Astrocyte of the spinal cord (primary cell): ENCODE measurements at places on chromosomes 3 and 15.
A peak's percentile ranks its signal among the peaks of the same experiment; 100 is the strongest.

GRCh38 chr3:32076566-32076965 is 29.9 kb upstream of the GPD1L start:
- DNase-seq = peak; percentile 43

- DNase-seq = no peak
Measured at GRCh38 chr3:45787551-45787950, 8.8 kb downstream of the SLC6A20 start.

DNA sequence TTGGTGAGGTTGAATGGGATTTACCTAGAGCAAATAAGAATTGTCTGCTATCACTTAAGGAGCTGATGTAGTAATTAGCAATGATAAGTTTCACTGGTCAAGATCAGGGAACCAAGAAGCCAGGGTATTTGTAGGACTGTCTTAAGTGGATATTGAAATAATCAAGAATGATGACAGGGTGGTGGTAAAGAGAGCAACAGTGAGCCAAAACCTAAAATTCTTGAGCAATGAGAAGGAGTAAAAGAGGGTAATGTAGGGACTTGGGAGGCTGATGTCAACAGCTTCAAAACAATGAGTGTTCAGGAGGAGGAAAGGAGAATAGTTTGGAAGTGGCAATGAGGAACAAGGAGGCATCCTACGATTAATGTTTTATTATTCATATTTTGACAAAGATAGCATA is 31.5 kb upstream of the SLC2A2 start:
- peak; percentile 45 for DNase-seq

GRCh38 chr15:80041494-80042253 is 17.8 kb upstream of the ZFAND6 start:
- no peak for DNase-seq

DNA sequence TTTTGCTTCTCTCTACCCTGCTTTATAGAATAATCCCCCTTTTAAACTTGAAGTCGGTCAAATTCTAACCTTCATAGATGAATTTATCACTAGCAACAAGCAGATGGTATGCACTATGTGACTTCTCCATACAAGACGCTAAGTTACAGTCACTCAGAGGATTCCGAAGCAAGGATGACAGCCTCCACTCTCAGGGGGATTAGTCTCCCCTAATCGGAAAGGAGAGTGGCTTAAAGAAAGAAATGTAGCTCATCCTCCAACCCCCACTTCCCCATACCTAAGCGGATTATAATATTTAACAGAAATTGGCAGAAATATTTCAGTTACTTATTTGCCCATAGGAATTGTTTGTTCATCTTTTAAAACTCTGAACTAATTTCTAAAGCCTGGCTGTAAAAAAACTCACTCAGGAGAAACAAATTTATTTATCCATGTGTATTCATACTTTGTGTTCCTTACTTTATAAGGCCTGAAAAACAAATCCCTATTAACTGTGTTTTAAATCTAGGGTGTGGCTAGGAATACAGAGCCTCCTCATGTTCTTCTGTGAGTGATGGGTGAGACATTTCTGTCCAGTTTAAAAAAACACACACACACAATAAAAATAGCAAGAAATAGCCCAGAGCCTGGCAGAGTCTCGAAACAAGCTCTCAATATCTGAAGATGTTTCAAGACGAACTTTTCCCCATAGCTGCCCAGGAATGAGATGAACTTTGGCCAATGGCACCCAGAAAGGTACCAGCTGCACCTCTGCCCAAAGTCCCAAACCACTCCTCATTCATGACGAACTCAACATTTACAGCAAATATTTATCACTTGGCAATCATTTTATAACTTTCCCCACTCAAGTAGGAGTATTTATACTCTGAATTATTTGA is 18.7 kb downstream of the SIAH2 start:
- DNase-seq = no peak

GRCh38 chr3:45381168-45381852 is 7.1 kb upstream of the LARS2 start:
- no peak for DNase-seq
